ENCODE measurements at places on chromosomes 16 and 17.

DNA sequence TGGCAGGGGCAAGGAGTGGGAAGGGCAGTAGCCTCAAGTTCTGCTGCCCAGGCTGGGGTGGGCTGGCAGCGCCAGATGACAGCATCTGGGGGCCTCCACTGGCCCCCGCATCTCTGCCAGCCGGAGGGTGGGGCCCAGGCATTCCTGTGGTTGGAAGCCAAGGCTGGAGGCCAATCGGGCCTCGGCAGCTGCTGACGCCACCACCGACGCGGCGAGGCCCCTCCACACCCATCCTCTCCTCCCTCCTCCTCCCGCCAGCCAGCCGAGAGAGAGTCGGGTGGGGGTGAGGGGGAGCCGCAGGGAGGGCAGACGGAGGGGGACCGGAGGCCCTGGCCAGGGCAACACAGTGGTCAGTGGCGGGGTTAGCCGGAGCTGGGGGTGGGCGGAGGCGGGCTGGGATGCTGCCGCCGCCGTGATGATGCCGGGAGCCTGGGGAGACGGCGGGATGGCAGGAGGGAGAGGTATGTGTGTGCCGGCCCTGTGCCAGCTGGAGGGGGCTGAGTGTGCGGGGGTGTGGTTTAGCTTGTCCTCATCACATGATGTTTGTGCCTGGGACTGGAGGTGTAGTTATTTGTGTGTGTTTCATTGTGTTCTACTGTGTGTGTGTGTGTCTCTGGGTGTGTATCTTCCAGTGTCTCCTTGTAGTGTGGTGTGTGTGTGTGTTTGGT is 36.6 kb downstream of the ARHGAP23 start:
- DNase-seq: peak; percentile 99

GRCh38 chr16:56835320-56835719 is 29.7 kb upstream of the SLC12A3 start:
- no peak for DNase-seq

- DNase-seq: peak; percentile 94
Observed at GRCh38 chr17:38454532-38454931, 26.3 kb downstream of the ARHGAP23 start.

DNA sequence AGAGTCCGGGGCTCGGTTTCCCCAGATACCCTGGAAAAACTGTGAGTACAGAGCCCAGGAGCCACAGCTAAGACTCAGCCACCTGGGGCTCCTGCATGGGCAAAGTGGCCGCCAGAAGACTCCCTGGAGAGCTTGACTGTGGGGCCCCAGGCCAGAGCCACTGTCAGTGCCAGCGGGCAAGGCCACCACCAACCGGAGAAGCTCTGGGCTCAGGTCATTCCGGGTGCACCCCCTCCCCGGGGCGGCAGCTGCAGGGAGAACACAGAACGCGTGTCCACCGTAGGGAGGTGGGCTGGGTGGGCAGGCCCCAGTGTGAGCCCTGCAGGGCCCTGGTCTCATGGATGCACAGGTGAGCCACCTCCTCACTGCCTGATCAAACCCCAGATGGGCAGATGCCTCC is 22.3 kb upstream of the RBFOX3 start:
- DNase-seq: no peak

GRCh38 chr17:64393000-64393402 is 2.3 kb upstream of the PECAM1 start:
- no peak for DNase-seq

GRCh38 chr16:68402748-68403040 is 45.6 kb downstream of the SMPD3 start:
- DNase-seq: no peak

DNA sequence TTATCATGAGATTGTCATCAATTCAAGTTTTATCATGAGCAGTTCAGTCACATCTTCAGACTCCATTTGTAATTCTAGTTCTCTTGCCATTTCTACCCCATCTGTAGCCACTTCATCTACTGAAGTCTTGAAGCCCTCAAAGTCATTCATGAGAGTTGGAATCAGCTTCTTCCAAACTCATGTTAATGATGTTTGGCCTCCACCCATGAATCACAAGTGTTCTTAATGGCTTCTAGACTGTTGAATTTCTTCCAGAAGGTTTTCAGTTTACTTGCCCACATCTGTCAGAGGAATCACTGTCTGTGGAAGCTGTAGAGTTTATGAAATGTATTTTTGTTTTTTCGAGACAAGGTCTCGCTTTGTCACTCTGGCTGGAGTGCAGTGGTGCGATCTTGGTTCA is 16.0 kb downstream of the NSRP1 start:
- DNase-seq: no peak
